Suprapubic skin (tissue), 4 donors: ENCODE measurements at places on chromosomes 16 and 17. TPM values are rescaled to one million over a fixed set of nuclear protein-coding genes. Genes with fewer than 3 reads are reported as not detected.
A peak's percentile ranks its signal among the peaks of the same experiment; 100 is the strongest.

DNA sequence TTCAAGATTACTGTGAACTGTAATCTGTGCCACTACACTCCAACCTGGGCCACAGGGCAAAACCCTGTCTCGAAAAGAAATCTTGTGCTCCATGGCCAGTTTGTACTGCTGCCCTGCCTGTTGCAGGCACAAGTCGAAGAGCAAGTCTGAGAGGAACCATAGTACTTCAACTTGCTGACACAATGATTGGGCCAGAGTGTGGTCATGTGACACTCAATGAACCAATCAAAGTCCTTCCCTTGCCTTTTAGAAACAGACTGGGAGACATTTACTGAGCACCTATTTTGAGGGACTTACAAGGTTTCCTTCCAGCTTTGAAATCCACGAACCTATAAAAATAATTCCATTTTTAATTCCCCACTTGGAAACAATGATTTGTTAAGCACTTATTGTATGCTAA, 39.8 kb upstream of the TMC5 start:
- DNase-seq, result no peak

DNA sequence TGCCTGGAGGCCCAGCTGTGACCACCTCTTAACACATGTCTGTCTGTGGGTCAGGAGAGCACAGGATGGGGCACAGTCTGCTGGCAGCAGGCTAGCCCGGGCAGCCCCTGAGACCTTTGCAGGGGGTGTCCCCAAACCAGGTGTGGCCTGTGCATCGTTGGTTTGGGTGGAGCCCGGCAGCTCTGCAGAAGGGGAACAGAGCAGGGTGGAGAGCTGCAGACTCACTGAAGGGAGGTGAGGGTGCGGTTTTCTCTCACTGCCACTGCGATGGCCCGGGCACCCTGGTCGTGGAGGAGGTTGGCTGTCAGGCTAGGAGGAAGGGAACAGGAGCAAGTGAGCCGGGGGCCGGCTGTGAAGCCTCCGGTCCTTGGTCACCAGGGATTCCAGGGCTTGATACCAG, 28.8 kb downstream of the NLRC3 start:
- DNase-seq, result no peak

- no peak for DNase-seq
These were observed 6.2 kb upstream of the ABCA8 start for GRCh38 chr17:68961214-68961882.

- DNase-seq, result no peak
These were observed 128.2 kb downstream of the CEP112 start for GRCh38 chr17:66063686-66064085.

DNA sequence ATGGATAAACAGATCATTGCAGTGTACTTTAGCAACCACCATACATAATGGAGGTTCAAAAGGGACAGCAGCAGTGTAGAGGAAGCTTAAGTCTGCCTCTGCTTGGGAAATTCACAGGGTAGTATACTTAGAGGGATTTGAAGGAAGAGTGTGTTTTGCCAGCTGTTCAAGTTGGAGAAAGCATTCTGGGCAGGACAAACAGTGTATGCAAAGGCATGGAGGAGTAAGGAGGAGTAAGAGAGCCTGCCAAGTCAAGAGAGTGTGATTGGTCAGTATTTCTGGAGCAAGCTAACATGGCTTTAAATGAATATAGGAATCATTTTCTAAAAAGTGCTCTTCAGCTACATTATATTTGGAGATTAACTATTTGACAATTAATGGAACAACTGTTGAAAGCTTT, 22.9 kb upstream of the PHAF1 start:
- DNase-seq, result no peak

- DNase-seq, result peak; percentile 56
These were observed 16.5 kb downstream of the CNTNAP1 start for GRCh38 chr17:42698736-42699414.

DNA sequence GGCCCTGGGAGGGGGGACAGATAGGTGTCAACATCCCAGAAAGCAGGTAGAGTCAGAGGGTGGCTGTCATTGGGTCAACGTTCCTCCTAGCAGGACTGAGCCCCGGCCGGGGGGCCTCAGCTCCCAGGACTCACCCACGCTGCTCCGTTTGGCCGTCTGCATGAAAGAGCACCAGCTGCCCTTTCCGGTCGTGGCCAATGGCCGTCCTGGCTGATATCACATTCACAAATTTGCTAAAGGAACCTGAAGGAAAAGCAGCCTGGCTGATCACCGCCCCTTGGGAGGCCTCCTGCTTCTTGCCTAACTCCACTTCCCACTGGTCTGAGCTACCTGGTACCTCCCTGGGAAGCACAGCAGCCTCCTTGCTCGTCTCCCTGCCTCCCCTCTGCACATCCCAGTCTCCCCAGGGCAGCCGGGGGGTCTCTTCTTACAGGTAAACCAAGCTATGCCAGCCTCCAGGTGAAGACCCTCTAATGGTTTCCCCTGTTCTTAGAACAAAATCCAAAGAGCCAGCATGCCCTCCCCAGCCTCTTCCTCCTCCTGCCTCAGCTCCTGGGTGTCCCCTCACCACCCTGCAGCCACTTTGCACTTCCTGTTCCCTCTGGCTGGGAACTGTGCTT, 3.4 kb downstream of the NAGPA start:
- DNase-seq, result no peak

- no peak for DNase-seq
These were observed 80.2 kb downstream of the RPTOR start for GRCh38 chr17:80624864-80625263.

- DNase-seq, result no peak
These were observed 115.8 kb downstream of the MSI2 start for GRCh38 chr17:57372156-57372555.

ANKFY1 gene
- total RNA-seq, result 50.9 TPM

FBF1 gene
- 57.5 TPM for total RNA-seq

CAMKK1 gene
- total RNA-seq, result 10.8 TPM

C16orf92 gene
- not detected for total RNA-seq

CCDC40 gene
- total RNA-seq, result 2.0 TPM

UNC119 gene
- total RNA-seq, result 36.2 TPM

ODAD4 gene
- not detected for total RNA-seq

COTL1 gene
- 12.1 TPM for total RNA-seq

TK1 gene
- 6.3 TPM for total RNA-seq

STAC2 gene
- 26.4 TPM for total RNA-seq
